ENCODE measurements at places on chromosomes 1 and 21.

DNA sequence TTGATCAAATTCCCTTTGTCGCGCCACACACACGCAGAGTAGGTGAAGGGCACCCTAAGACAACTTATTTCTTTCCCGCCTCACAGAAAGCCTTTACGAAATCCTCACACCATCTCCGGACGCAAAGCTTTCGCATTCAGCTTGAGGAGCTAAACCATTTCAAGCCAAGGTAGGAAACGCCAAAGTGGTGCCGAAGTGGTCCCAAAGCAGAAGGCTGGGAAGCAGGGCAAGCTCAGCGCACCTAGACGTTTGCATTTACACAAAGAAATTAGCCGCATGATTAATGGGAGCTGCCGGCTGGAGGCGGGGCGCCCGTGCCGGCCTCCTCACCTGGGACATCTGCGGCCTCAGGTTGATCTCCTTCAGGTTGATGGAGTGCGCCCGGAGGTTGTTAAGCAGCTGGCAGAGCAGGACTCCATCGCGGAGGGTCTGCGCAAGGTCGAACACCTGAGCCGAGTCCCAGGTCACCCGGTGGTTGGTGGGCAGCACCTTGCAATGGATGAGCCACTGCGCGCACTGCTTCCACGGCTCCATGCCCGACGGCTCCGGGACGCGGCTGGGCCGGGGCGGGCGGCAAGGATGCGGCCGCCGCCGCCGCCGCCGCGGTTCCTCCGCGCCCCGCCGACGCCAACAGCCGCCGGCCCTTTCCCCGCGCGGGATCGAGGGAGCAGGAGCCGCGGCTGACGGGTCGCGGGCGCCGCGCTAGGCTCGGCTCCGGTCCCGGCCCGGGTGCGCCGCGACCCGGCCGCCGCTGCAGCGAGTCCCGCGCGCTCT is 457 bp downstream of the VAV3 start:
- peak; percentile 10 for DNase-seq

DNA sequence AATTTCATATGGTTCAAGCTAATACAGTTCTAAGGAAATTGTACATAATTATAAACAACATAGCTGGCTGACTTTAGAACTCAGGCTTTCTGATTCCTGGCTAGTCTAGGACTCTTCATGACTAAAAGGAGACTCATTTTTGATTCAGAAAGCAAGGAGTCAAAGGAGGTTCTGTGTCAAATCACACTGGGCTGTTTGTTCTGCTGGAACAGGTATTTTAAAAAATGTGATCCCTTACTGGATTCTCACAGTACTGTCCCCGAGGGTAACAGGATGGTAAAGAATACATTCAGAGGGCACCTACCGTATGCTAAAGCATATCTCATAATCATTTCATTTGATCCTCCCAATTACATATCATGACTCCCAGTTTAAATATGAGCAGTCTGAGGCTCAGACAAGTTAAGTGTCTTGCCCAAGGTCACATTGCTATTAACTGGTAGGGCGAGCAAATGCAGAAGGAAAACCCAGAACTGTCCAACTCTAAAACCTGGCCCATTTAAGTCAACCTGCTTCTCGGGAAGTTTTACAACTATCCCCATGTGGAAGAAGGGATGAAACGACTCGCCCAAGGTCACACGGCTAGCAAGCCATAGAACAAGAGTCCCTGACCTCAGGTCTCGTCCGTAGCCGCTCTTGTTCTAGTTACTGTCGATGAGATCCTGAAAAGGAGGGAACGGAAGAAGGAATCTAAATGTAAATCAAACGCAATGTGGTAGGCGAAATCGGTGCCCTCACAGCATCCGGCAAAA is 675 bp downstream of the MYSM1 start:
- DNase-seq = no peak

- no peak for DNase-seq
These were observed 519.0 kb downstream of the LTN1 start for GRCh38 chr21:28473530-28474220.

GRCh38 chr1:228809621-228810394 is 74.5 kb downstream of the RHOU start:
- no peak for DNase-seq

DNA sequence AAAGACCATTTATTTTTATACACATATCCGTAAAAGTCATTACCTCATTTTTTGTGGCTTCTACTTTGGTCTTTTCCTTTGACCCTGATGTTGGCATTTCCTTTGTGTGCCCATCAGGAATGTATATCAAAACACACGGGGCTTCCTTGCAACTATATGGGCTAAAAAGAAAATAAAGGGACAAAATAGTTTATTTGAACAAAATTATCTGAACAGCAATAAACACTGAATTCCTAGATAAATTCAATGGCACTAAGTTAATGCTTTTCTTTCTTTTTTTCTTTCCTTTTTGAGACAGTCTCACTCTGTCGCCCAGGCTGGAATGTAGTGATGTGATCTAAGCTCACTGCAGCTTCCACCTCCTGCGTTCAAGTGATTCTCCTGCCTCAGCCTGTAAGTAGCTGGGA is 45.2 kb downstream of the EPRS1 start:
- DNase-seq = no peak

DNA sequence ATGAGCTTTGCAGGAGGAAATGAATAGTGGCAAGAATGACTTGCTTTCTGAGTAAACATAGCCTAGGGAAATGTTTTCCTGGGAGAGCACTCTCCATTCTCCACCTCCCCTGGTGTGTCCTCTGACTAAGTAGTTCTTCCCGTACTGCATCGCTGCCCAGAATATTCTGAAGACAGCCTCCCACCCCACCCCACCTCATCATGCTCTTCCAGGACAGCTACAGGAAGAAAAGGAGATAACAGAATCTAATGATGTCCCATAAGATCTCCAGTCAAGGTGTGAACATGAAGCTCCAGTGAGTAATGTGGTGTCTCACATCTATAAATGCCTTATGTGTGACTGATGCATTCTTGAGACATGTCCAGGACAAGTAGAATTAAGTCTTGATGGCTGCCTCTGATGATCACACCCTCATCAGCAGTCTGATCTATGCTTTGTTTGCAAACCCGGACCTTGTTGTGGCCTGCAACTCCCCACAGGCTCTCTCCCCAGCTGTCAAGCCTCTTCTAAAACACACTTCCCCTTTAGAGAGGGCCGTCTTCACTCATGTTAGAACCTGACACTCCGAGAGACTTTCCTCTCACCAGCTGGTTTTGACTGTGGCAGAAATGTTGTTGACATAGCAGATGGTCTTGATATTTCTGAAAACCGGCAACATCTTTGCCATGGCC is 183.0 kb downstream of the CYYR1 start:
- DNase-seq = no peak

GRCh38 chr1:155801149-155801548 is 55.9 kb downstream of the GON4L start:
- DNase-seq = no peak

DNA sequence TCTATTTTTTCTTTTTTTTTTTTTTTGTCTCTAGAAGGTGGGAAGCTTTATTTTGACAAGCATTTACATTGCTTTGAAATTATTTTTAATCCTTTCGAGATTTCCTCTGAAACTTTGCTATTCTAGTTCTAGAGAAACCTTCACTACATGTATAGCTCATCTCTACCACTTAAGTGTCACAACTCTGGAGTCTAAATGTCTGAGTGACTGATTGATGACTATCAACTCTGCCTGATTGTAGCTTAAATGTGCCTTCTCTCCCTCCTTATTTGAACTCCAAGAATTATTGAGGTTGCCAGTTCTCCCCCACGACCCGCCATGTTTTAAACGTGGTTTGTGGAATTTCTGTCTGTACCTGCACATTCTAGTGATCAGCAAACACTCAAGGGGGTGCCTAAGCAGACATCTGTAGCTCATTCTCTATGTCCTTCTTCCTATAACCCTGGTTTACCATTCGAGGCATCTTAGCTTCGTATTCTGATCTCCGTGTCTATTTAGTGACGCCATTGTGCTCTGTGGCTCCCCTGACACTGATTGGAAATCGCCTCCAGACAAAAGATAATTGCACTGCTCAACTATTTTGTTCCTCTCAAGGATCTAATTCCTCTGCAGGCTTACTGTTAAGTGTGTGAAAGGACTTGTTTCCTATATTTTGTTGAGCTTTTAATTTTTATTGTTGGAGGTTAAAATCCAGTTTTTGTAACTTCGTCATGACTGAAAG is 1570.6 kb downstream of the BRINP3 start:
- DNase-seq = no peak

DNA sequence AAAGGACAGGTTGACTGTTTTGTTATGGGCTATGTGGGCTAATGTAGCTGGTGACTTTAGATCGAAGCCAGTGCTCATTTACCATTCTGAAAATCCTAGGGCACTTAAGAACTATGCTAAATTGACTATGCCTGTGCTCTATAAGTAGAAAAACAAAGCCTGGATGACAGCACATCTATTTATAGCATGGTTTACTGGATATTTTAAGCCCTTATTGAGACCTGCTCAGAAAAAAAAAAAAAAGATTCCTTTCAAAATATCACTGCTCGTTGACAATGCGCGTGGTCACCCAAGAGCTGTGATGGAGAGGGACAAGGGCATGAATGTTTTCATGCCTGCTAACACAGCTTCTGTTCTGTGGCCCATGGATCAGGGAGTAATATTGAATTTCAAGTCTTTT is 48.1 kb downstream of the CAMSAP2 start:
- no peak for DNase-seq

DNA sequence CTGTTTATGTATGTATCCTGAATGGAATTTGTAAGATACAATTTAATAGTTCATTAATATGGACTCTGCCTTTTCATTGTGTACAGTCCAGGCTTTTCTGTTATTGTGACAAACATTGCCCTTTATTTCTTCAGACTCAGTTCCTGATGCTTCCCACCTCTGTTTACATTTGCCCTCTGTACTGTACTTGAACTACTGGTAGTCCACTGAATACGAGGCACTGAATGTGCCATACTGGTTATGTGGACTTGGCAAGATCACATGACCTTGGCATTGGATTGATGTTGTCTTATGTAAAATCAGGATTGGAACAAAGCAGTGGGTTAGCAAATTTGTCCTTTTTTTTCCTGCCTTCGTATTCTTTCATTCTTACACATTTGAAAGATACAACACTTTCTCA is 27.8 kb downstream of the RALGPS2 start:
- DNase-seq = no peak

DNA sequence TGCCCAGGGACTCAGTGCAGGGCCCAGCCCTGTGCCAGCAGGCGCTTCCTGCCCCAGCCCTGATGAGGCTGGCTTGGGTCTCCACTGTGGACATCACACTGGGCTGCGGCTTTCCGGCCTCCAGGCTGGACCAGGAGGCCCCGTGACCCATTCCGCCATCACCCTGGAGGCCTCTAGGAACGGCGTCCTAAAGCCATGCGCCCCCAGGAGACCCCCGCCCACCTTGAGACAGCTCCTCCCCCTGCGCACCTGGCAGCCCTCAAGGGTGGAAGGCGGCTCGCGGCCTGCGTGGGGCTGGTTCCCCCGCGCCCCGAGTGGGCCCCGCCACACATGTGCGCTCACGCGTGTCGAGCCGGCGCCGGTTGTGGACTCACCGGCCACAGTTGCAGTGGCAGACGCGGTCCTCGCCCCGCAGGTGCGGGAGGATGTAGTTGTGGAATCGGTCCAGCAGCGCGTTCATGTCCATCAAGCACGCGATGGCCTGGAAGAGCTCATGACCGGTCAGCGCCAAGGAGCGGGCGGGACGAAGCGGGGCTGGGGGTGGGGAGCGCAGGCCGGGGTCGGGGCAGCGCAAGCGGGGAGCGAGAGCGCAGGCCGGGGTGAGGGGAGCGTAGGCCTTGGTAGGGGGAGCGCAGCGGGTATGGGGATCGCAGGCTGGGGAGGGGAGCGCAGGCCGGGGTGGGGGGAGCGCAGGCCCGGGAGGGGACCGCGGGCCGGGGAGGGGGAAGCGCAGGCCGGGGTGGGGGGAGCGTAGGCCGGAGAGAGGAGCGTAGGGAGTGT is 924 bp downstream of the TMEM240 start:
- DNase-seq = no peak

GRCh38 chr1:35507947-35508346 is 49.3 kb downstream of the KIAA0319L start:
- DNase-seq = no peak

- no peak for DNase-seq
These were observed 1.5 kb upstream of the CLDN17 start for GRCh38 chr21:30168086-30168485.

All from stimulated activated CD4-positive, alpha-beta T cell treated with anti-CD3 and anti-CD28 coated beads, Interleukin-1b, Interleukin-23, amount 100 ng/mL, for 1 hour (primary cell).